ENCODE measurements at places on chromosomes 2 and 18.

GRCh38 chr2:26692279-26692896, at the start of gene KCNK3:
Gene KCNK3, plus strand, starts transcription at chr2:26692722. Its CDS starts 154 bp downstream, at chr2:26692876.
- peak; percentile 58 for DNase-seq

- DNase-seq: no peak
These were observed 28.2 kb downstream of the AQP12A start for GRCh38 chr2:240719676-240720545.

DNA sequence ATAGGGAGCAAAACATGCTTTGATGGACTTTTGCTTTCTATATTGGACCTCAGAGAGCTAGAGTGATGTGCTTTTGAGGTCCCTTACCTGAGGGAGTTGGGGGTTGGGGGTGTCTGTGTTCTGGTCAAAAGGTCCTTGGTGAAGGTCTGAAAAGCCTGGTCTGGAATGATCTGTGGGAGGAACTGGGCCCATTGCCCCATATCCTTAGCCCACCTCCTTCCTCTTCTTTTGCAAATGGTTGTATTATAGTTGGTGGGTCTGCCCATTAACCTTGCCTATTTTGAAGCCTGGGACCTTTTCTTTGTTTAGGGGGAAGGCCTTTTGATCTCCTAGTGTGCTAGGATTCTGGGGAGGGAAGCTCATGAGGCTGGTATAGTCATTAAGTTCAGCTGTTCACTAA, 88.7 kb downstream of the FMNL2 start:
- no peak for DNase-seq

DNA sequence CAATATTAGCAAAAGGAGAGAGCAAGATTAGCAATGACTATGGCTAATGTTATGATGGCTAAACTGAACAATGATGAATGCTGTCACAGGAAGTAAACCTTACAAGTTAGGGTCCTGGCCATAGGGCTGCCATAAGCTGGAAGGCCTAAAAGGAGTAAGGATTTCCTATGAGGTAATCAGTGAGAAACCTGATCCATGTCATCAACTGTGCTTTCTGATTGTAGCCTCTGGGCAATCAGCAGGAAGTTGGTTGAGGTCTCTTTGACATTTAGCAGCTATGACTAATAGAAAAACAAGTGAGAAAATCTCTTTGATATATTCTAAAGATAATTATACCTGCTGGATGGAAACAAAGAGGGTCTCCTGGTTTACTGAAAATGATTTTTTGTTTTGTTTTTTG, 193.0 kb downstream of the RAB3GAP1 start:
- DNase-seq: peak; percentile 15

DNA sequence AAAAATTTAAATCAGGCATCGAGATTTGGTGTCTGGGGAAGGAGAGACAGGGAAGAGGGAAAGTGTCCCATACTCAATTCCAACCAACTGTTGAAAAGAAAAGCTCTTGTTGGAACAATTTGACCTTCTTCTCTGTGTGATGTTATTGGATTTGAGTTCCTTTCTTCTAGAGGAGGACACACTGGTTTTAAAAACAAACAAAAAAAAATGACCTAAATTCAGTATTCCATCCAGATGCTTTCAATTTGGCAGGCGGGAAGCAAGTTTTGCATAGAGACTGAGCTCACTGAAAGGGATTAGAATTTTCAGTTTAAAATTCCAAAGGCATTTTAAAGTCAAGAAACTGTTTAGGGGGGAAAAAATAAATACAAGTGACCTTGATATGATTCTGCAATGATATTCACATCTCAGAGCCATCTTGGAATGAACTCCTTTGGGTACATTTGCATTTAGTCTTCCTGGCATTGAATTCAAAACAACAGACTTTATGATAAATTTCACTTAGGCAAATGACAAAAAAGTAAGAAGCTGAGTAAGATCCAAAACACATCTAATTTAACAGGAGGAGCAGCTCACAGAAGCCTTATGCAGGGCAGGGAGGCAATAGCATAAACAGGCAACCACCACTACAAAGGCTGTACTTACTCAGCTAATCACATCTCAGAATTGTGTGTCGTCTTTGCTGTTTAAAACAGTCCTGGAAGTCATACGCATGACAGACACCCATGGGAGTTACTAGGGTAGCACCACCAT, 126.8 kb downstream of the CDH20 start:
- no peak for DNase-seq

DNA sequence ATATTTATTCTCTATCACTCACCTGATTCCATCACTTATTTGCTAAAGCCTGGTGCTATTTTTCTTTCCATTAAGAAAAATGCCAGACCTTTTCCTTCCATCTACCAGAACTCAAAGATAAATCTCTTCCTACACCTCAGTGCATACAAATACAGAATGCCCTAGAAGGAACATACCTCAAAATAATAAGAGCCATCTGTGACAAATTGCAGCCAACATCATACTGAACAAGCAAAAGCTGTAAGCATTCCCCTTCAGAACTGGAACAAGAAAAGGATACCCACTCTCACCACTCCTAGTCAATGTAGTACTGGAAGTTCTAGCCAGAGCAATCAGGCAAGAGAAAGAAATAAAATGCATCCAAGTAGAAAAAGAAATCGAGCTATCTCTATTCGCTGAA, 315.9 kb upstream of the UBE2E3 start:
- DNase-seq: no peak

DNA sequence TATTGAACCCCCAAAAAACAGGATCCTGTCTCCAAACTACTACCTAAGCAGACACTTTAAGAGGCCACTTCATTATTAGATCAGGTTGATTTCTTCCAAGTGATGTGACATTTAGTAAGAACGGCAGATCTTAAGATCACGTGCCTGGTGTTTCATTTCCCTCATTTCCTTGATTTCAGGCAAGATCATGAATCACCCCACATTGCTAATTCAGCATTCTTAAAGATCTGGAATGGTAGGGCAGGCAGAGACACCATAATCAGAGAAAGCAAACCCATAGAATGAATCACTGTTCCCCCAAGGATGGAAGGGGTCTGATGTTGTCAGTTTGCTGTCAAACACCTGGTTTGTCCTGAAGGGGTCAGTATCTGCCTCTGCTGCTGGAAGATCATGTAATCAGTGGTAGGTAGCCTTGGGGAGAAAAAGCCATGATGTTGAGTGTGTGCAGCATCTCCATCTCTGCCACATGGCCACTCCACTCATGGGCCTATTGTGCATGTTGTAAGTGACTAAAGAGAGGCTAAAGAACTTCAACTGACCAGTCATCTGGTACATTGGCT, 133.9 kb downstream of the ARHGAP15 start:
- no peak for DNase-seq

GRCh38 chr2:69250981-69251380, 136.0 kb downstream of the GFPT1 start:
- no peak for DNase-seq

- DNase-seq: no peak
These were observed 84.2 kb downstream of the SLC4A10 start for GRCh38 chr2:161708350-161708975.

- DNase-seq: no peak
These were observed 7.7 kb downstream of the TPO start for GRCh38 chr2:1420746-1421480.

DNA sequence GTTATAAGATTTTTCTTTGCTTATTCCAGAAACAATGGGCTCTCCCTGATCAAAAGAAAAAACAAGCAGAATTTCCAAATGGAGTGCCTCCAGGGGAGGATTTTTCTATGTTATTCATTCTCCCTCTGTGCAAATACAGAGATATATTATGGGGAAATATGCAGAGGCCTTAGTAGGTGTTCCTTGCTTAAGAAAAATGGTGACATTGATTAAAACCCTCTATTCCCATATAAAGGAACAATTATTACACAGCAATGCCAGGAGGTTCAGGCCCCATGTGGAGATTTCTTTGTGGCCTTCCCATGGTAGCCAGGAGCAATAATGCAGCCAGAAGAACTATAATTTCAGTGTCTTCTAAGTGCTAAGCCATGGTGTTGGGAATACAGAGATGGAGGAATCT, 255.9 kb upstream of the CXCR4 start:
- DNase-seq: no peak

DNA sequence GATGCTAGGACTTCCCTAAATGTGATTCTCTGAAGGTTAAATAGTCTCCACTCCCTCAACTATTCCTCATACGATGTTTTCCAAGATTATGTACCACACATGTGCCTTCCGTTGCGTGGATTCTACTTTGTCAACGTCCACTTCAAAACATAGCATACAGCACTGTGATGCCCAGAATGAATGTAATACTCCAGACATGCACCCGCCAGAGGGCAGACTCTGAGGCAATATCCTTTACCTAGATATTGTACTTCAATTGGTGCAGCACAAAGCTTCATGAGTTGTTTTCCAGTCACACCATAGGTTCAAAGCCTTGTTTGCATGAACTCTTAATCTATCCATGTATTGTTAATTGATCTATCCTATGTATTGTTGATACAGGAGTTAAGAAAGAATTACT, 201.0 kb upstream of the NABP1 start:
- no peak for DNase-seq

DNA sequence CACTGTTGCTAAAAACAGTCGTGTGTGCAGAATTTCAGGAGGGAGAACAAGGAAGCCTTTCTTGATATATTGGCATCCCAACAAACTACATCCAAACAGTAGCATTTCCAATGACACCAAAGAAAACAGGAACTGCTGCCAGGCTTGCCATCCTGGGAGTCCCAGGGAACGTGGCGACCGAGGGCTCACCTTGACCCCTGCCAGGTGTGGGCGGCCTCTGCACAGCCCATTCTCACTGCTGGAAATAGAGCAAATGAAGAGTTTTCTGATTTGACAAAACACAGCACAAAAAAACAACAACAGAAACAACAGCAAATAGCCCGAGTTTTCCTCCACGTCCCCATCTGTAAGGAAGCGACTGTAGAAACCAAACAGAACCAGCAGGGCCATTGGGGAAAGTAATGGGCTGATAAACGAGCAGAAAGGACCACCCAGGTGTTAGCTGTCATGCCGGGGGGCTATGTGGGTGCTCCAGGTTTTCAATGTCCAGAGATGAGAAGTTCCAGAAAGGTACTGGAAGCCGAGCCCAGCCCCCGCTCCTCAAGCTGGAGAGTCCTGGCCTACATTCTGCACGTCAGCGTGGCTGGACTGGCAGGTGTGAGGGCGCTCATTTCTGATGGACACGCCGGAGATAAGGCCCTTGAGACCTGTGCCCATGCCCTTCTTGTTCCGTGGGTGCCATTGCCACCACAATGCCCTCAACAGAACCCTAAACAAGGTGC, 80.8 kb downstream of the TWIST2 start:
- no peak for DNase-seq

DNA sequence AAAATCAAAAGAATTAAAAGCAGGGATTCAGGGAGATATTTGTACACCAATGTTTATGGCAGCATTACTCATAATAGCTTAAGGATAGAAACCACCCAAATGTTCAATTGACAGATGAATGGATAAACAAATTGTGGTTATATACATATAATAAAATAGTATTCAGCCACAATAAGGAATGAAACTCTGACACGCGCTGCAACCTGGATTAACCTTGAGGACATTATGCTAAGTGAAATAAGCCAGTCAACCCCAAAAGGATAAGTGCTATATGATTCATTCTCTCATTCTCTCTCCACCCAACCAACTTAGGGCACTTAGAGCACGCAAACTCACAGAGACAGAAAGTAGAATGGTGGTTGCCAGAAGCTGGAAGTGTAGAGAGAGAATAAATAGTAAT, 216.8 kb upstream of the SLC14A2 start:
- DNase-seq: no peak

DNA sequence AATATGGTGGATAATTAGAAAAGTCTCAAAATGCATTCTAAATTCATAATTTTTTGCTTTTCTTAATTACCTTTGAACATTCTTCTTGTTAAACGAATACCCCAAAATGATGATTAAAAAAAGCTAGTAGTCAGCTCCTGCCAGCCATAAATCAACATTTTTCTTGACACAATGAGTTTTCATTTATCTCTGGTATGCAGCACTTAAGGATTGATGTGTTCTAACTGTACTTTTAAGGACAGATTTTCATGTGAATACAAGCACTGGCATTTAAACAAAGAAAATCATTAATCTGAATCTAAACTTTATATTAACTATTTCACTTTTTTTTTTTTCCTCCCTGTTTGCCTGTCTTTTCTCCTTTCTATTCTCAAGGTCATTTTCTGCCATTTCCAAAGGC, 976.8 kb downstream of the TMEM182 start:
- DNase-seq: no peak

DNA sequence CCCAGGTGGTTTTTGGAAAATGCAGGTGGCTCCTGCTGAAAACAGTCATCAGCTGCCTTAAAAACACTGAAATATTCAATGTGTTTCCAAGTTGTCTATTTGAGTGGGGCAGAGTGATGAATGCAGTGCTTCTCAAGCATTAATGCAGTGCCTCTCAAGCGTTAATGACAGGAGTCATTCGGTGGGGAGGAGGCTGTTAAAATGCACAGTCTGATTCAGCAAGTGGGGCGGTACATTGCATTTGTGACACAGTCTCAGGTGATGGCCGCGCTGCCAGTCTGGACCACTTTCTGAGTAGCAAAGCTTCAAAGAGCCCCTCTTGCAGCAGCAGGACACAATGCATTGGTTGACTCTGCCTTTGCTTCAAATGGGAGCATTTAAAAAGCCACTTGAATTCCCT, 231.4 kb upstream of the RGPD4 start:
- no peak for DNase-seq

DNA sequence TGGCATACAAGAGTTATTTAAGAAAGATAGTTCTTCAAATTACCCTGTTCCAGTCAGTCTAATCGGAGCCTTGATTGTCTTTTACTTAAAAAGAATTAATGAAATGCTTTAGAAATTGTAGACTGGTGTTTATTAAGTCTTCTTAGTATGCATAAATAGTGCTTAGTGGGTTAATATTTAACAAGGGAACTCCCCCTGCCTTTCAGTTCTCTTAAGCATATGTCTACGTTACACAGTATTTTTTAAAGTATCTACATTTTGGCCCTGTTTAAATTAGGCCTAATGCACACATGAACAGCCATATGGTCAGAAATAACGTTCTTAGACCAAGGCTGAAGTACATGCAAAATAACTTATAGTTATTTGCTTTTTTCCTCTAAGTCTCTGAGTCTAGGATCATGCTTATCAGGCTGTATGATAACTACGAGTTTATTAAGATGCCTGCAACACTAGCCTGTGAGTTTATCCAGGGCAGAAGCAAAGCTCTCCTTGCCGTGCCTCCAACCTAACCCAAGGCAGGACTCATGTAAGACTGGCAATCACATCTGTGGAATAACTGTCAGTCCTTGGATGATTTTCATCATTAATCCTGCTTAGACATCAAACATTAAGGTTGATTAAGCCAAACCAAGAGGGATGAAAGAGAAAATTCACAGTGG, 6.7 kb downstream of the BCL2 start:
- DNase-seq: no peak

All from myocyte (in vitro differentiated cells).